Stimulated activated CD8-positive, alpha-beta memory T cell treated with anti-CD3 and anti-CD28 coated beads, Interleukin-4, amount 100 ng/mL, for 48 hours (primary cell): ENCODE measurements at places on chromosomes 3 and 15.

- no peak for DNase-seq
These were observed 41.0 kb downstream of the EIF4E3 start for GRCh38 chr3:71684046-71684756.

GRCh38 chr15:95176794-95177577 is 945.6 kb downstream of the MCTP2 start:
- no peak for DNase-seq

DNA sequence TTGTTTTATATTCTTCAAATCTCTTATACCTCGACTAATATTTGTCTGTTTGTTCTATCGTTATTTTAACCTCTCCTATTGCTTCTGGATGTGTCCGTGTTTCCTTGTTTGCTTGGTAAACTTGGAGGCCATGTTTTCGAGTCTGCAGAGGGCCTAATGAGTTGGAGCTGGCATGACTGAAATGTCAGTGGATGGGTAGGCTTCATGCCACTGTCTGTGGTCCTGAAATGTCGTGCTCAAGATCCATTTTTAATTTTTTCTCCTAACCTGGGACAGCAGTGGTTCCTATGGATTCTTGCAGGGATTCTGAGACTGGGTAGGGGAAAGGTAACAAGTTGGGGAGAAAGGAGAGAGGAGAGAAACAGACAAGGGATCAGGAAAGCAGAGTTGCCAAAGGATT is 18.8 kb upstream of the GASK1A start:
- no peak for DNase-seq

DNA sequence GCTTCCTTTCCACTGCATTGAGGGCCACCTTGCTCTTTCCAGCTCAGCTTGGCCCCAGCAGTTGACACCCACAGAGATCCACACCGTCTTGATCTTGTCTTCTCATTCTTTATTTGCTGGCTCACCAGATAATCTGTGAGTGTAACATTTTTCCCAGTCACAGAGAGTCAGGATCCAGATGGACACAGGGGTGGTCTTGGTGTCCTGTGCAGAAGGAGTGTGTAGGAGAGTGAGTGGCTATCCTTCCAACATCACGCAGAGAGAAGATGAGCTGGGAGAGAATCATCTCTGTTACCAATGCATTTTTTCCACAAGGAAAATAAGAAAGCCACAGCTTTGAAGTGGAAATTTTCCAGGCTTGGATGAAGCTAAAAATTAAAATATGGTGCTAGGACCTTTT is 100.1 kb downstream of the EPHB1 start:
- no peak for DNase-seq

DNA sequence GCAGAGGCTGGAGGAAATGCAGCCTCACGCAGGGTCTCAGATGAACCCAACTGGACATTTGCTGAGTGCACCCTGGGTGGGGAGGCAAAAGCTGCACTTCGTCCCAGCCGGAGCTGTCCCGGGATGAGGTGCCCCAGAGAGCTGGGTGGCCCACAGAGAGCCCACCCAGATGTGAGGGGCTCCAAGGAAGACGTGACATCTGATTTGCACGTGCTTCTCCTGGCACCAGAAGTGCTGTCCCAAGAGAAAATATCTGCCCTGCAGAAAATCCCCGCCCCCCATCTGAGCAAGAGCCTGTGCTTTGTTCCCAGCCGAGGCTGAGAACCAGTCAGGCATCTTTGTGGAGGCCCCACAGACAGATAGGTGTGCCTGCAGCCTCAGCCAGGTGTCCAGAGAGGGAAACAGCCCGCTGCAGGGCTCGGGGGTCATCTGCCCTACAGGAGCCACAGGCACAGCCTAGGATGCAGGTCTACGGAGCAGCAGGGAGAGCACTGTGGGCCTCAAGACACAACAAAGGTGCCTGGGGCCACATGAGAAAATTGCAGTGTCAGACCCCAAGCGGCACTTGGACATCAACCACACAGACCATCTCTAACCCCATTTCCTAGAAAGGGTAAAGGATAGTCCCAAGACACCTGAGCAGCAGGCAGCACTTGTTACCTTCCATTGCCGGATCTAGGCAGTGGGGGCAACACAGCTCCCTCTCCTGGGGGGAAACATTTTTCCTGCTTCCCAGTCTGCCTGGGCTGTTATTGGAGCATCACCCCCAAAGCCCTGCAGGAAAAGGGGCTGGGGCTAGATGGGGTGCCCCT is 5.8 kb downstream of the TMIE start:
- no peak for DNase-seq

DNA sequence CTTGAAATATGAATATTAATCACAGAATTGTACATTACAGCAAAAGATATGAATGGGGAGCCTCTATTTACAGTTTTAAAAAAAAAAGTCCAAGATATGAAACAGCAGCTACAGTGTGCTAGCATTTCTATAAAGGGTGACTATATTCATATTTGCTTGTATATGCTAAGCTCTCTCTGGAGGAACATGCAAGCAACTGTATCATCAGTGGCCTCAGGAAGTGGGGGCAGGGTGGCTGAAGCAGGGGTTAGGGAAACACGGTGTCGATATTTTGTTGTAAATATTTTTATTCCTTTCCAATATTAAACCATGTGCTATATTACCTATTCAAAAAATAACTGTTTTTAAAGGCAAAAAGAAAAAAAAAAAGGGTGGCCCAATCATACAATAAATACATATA is 2.3 kb downstream of the UACA start:
- no peak for DNase-seq

DNA sequence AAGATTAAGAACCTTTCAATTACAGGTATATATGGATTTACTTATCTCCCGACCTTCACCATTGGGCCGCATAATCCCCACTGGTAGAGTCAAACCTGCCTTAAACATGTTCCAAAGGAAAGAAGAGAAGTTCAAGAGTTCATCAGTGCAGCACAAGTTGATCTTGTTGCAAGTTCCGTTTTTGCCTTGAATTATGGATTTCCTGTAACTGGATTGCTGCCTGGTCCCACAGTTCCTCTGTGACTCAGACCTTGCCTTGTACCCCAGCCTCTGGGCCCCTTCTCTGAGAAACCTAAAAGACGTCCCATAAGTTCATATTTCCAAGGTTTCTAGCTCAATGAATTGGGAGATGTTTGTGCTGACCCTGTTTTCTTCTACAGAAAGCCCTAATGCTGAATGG is 112.5 kb upstream of the THBS1 start:
- no peak for DNase-seq

GRCh38 chr3:123525433-123525832 is 59.4 kb downstream of the HACD2 start:
- no peak for DNase-seq
